ENCODE measurements at places on chromosomes 7 and 10.

- no peak for DNase-seq
These were observed 128.8 kb upstream of the SAMD8 start for GRCh38 chr10:74982634-74982982.

DNA sequence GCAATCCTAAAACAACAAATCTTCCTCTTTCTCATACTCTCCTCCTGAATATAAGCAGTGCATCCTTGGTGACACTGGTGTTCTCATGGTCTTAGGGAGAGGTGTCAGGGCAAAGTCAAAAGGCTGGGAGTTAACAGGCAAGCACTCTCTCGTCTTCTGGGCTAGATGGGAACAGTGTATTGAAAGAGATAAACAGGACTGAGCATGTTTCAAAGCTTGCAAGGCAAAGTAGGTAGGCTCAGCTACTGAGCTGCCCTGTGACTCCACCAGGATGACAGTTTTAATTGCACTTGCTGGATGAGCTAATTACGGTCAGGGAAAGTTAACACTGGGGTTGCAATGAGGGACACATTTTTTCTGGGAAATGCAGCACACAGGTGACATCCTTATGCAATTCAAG lies 554.9 kb upstream of the NRP1 start:
- DNase-seq = no peak

GRCh38 chr7:11247545-11247944 lies 273.9 kb downstream of the PHF14 start:
- DNase-seq = no peak

- DNase-seq = no peak
These were observed 188.9 kb downstream of the AHR start for GRCh38 chr7:17487343-17487742.

DNA sequence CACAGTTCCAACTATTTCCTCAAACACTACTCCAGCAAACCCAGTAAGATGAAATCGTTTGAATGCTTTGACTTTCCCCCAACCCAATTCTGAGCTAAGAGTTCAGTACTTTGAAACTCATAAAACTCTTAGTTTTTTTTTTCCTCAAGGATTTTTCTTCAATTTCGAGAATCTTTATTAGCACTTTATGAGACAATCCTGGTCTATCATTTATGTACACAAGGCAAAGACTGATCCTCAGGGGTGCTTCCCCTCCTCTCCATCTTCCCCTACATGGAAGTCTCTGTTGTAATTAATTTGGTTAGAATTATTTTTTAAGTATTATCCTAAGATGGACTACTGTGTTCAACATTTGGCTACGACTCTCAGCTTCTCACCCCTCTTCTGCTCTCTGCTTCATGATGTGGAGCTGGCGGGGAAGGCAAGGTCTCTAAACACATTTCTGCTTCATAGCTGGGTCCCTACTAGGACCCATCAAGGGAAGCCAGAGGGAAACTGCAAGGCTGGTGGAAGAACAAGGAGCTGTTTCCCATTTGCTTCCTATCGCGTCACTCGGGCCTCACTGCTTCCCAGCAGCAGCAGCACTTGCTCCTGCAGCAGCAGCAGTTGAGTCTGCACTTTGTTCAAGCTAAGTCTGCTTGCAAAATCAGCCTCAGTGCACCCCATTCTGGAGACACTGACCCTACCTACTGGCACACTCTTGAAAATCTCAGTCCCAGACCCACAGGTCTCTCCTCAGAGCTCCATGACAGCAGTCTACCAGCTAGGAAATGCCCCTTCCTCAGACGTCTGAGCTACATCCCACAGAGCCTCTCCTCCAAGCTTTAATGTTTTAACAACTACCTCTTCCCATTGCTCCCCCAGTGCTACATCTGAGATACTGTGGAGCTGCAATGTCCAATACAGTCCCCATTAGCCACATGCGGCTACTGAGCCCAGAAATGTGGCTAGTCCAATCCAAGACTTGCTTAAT lies 90.0 kb downstream of the CHCHD3 start:
- DNase-seq = no peak

DNA sequence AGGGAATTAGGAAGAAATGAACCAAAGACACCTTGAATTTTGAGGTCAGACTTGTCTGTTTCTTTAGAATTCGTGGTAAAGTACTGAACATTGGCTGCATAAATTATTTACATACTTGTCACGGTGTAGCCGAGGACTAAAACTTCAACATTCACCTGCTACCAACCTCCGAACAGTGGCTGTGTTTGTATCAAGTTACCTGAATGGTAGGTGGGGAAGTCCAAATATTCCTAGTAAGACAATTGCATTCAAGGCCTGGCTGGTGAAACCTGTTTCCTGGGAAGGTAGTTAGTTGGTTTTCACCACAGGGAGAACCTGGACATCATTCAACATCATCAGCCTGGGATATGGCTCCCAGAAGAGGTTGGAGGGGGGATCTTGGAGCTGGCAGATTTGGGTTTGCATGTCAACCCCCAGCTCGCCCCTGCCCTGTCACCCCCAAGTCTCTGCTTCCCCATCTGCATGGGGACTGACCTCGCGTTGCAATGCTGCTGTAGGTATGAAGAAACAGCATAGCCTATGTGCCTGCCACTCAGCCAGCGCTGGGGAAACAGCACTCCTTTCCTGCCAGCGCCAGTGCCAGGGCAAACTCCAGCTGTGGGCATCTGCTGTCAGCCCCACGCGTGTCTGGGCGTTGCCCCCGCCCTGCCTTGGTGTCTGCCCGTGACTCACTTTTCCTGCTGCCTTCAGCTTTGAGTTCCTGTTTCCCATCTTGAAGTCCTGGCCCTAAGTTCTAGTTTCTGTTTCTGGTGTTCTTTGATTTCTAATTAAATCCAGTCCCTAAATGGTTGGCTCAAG lies 12.7 kb upstream of the LARP4B start:
- DNase-seq = peak; percentile 42
